ENCODE measurements at places on chromosomes 6 and 20.

- no peak for DNase-seq
Observed at GRCh38 chr6:70396163-70396562, 17.1 kb upstream of the FAM135A start.

GRCh38 chr6:169044381-169045230 lies 209.0 kb downstream of the THBS2 start:
- DNase-seq = no peak

DNA sequence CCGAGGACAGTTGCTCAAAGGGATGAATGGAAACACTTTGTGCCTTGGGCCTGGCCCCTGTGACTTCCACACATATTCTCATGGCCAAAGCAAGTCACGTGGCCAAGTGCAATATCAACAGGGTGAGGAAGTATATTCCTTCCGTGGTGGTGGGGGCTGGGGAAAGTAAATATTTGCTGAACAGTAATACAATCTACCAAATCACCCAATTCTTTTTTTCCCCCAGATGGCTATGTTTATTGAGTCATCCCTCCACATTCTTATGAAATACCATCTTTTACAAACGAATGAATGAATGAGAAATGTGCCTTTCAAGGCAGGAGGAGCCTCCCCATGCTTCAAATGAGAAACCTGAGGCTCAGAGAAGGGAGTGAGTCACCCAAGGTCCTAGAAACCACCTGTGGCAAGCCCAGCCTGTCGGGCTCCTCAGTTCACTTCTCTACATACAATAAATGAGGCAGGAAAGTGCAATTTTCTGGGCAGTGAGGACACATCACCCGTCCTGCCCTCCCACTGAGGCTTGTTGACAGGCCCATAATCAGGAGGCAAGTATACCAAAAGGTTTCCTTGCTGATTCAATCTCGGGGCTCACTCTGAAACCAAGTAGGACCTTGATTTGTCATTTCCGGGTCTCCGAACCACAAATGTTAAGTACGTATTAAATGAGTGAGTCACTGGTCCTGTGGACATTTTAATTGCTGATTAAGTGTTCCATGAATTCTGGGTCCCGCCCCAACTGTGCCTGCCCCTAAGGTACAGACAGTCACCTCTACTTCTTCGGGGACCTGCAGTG lies 25.3 kb upstream of the TOP1 start:
- no peak for DNase-seq

- DNase-seq = no peak
Observed at GRCh38 chr6:46808806-46809205, 15.6 kb downstream of the MEP1A start.

DNA sequence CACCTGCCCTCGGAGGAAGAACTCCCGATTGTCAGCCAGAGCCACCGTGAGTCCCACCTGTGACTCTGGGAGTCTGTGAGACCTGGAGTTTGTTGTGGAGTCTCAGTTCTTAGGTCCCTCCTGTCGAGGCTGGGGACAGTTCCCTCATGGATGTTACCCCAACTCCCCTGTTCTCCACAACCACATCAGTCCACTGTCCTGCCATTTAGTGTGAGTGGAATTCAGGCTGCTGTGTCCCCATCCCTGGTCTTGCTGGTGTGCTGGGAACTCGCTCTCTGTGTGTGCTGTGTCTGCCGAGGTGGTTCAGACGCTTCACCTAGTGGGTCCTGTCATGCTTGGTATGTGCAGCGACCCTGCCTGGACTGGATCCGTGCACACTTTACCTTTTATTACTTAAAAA lies 163.2 kb downstream of the DTNBP1 start:
- no peak for DNase-seq

GRCh38 chr6:99519446-99519845 lies 4.2 kb upstream of the USP45 start:
- no peak for DNase-seq

DNA sequence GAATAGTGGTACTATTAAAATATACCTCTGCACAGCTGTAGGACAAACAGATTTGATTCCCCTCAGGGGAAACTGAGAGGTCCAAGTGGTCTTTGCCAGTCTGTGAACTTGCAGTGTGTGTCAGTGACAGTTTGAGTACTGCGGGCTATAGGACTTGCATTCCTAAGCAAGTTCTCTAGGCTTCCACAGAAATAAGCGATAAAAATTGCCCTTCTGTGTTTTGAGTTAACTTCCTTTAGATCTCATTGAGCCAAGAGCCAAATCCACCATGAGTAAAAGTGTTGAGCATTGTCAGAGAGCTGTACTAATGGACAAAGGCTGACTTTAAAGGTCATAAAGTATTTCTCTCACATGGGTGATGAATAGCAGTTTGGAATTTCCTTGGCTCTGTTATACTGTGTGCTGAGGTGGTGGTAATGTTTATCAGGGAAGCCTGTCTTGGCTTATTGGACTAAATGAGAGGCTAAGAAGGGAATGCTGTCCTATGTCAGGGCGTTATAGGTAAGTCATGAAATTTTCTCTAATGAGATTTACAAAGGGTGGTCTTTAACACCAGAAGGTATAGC lies 122.6 kb upstream of the MAP3K7 start:
- DNase-seq = no peak

DNA sequence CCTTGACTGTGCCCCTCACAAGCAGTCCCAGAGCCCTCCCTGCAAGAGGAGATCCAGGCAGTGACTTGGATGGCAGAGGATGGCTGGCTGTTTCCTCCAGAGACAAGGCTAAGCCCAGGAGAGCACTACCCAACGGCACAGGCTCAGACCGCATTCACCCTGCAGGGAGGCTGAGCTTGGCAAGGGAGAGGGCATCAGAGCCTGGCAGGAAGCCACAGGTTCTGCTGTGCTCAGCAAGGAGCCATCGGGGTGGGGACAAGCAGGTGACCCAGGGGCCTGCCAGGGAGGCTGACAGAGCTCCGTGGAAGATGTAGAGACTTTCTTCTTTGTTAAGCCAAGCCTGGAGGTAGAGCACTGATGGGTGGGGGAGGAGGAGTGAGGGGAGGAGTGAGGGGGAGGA lies 159.2 kb upstream of the CST7 start:
- DNase-seq = peak; percentile 81

DNA sequence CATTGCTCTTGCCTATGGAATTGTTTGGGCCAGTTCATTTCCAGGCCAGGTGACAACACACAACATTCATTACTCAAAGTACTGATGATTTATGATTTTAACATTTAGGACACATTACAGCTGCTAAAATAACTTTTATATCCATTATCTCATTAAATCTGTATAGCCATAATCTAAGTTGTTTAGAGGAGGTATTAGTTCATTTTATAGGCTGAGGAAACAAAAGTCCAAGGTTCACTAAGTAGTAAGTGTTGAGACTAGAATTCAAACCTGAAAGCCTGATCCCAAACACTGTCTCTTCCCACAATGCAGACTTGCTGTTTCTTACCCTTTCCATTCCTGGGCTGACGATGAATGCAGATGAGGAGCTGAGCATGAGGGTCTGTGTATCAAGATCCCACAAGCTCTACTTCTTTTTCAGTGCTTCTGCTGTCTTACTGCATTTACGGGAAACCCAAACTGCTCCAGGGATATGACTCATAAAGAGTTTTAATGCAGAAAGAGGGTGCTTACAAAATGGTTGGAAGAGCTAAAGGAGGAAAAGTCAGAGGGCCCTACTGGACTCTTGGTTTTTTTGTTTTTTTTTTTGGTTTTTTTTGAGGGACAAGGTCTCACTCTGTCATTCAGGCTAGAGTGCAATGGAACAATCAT lies 17.9 kb downstream of the TENT5A start:
- DNase-seq = no peak

- DNase-seq = no peak
Observed at GRCh38 chr20:61056627-61057442, 195.2 kb upstream of the CDH4 start.

DNA sequence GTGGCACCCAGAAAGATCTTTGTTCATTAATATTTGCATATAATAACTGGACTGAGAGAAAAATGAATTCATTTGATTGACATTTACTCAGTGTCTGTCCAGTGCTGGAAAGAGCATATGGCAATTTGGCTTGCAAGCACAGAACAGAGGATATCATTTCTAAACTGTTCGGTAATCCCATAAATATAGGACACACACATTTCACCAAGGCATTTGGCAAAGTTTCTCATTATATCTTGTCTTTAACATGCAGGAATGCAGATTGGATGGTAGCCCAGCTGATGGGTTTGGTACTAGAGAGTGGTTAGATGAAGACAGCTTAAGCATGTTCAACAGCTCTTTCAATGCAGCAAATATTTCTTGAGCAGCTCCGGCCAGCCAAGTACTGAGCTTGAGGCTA lies 259.2 kb downstream of the PRKN start:
- no peak for DNase-seq
